ENCODE measurements at places on chromosomes 6 and 20. TPM values are rescaled to one million over a fixed set of nuclear protein-coding genes. Genes with fewer than 3 reads are reported as not detected.

- DNase-seq = no peak
Measured at GRCh38 chr6:46058951-46059350, 43.3 kb upstream of the CLIC5 start.

Gene GSTA2
- total RNA-seq = not detected

DNA sequence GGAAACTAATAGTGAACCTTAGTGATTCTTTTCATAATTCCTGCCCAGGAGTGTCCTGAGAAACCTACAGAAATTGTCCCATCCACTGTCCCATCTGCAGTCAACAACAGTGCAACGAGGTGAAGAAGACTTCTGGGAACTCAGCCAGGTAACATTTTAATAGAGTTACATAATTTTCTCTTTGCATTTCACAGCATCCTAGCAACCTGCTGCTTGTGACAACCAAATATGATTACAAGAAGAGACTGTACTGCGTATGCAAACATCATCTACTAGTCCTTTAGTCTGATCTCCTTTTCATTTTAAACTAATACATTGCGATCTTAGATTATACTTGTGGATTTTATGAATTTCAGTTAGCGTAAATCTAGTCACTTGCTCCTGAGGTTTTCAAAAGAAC, 951.6 kb downstream of the TFAP2A start:
- no peak for DNase-seq

DNA sequence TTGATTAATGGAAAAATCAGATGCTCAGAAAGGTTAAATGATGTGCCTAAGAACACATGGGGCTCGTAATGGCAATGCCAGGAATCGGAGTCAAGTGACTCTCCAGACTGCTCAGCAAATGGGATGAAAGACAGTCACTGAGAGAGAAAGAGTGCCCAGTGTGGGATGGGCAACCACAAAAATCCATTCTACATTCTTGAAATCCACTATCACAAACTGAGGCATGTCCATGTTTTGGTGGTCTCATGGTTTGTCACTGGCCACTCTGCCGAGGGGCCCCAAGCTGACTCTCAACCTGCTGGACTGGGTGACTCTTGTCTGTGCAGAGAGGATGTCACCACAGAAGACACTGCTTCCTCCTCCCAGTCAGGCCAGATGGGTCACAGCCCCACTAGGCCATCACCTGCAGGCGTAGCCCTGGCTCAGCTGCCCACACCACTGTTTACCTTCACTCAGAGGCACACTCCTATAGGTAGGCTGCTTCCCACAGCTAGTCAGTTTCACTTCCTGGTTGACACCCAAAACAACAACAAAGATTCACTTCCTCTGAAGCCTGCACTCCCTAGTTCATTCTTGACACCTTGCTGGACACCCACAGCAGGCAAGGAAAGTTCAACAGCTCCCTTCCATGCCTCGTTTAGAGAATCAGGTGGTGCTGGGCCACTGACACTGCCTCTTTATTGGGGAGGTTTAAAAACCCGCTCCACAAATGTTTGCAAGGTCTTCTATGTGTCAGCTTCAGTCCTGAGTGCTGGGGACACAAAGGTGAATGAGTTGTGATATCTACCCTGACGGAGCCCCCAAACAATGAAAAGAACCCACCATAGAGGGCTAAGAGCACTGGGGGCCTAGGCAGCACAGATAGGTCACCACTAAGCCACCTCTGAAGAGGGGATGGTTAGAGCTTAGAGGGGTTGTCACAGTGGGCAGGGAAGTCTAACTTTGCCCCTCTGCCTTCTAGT, 21.7 kb downstream of the MAP1LC3A start:
- DNase-seq = no peak

Gene TP53TG5
- total RNA-seq = not detected

DNA sequence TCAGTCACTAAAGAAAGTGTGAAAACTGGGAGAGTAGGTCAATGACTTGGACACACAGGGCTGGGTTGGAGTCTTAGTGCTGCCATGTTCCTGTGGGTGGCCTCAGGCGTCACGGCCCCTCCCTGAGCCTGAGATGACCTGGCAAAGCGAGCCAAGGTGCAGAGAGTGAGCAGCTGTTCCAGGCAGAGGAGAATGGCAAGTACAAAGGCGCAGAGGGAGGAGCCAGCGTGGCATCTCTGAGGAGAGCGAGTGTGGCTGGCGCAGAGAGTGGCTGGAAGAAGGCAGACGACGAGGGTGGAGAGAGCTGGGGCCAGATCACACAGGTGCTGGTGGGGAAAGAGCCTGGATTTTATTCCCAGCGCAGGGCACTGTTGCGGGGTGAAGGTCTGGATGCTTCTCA, 20.6 kb upstream of the CHMP4B start:
- DNase-seq = no peak

Gene PKIG
- total RNA-seq = 84.7 TPM

GRCh38 chr6:17858584-17858983, 128.9 kb downstream of the KIF13A start:
- no peak for DNase-seq

Gene PCK1
- total RNA-seq = 7.7 TPM

GRCh38 chr6:137247724-137248123, 28.5 kb upstream of the IFNGR1 start:
- no peak for DNase-seq

GRCh38 chr6:26329763-26330511, 35.1 kb upstream of the BTN3A2 start:
- DNase-seq = no peak

DNA sequence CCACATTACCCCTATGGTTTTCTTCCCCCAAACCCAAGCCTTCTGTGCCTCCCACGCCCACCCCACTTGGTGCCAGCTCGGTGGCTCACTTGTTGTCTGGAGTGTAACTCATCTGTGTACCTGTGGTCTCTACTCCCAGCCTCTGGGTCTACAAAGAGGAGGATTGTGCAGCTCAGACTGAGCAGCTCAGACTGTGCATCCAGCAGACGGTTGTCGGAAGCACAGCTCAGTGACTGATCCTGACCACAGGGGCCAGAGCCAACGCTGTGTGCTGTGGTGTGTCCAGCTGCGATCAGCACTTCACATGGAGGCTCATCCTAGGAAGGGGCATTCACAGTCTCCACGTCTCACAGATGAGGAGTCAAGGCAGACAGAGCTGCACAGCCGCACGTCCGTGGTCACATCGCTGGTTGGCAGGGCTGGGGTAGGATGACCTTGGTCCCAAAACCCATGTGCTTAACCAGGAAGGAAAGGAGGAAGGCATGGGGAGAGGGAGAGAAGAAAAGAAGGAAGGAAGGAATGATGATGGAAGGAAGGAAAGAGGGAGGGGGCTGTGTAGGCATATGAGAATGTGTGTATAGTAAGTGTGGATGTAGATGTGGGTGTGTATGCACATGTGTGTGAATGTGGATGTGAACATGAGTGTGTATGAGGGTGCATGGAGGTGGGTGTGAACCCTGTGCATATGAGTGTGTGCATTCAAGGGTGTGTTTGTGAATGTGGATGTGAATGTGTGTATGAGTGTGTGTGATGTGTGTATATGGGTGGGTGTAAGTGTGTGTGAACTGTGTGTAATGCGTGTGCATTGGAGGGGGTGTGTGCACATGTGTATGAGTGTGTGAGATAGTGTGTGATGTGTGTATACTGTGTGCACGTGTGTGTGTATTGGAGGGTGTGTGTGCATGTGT, 28.2 kb upstream of the STX16 start:
- no peak for DNase-seq

Gene IPCEF1
- not detected for total RNA-seq

DNA sequence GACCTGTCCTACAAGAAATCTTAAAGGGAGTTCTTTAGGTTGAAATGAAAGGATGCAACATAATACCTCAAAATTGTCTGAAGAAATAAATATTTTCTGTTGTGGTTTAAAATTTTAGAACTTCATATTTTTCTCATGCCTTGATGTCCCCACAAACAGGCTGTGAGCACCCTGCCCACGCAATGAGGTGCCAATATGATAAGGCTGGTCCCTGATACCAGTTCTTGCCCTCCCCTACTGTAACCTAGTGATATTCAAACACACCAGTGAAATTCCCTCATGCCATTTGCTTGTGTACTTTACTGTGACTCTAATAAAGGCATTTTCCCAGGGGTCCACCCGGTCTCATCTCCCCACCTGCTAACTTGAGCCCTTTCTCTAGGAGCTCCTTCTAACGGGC, 67.3 kb upstream of the SIRPG start:
- no peak for DNase-seq

Gene SUMO4
- not detected for total RNA-seq

Gene MYCT1
- 15.6 TPM for total RNA-seq

GRCh38 chr20:37205794-37206193, 26.4 kb upstream of the MROH8 start:
- no peak for DNase-seq

GRCh38 chr20:50913690-50914375, 17.4 kb downstream of the ADNP start:
- DNase-seq = no peak

GRCh38 chr6:16752206-16752866, 8.9 kb downstream of the ATXN1 start:
- no peak for DNase-seq

GRCh38 chr20:50848341-50848808, 53.5 kb downstream of the BCAS4 start:
- no peak for DNase-seq

Gene PROKR2
- total RNA-seq = not detected

- no peak for DNase-seq
Measured at GRCh38 chr6:87617405-87617804, 27.5 kb downstream of the ORC3 start.

- no peak for DNase-seq
Measured at GRCh38 chr6:165556116-165556843, 106.8 kb downstream of the PDE10A start.

DNA sequence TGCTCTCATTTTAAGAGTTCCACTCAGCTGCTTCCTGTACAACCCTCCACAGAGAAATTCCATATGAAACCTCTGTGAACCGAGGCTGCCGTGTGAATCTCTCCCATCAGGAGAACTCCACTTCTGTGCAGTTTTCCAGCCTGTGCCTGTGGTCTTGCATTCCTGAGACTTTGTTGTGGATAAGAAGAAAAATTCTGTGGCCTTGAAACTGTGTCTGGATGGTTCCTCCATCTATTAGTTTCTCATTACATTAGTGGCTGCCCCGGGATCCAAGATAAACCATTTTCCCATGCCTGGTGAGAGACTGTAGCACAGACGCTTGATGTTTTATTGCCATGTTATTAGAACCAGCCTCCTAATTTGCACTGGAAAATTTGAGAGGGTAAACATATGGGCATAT, 40.8 kb upstream of the TIAM2 start:
- DNase-seq = no peak

Gene HLA-DQA1
- total RNA-seq = 2.0 TPM

DNA sequence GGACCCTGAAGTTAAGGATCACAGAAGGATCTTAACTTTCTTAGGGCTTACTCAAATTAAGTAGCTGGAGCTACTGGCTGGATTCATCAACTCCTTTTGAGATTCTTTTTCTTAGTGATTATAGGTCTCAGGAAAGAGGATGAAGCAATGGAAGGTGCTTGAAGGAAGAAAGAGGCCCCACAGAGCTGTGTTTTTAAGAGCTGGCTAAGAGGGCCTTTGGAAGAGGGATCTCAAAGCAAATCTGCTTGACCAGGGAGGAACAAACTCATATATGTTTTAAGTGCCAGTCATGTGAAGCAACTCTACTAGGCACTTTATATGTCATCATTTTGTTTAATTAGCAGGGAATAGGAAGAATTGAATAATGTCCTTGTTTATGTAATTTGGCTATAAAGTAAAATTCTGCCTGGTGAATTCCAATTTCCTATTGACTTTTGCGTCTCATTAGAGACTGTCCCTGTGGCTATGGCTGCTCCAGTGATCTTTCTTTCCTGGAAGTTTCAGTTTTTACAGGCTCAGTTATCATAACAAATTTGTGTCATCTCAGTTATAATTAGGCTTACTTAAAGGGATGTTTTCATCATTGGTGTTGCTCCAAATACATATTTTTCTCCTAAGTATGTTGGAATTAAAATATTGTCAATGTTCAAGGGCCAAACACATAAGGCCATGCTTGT, 222.8 kb upstream of the CITED2 start:
- DNase-seq = no peak

Data from ascending aorta (tissue), 2 donors.